ENCODE measurements at places on chromosomes 7 and 10.

- DNase-seq = no peak
Measured at GRCh38 chr7:23017309-23017708, 3.4 kb upstream of the HYCC1 start.

GRCh38 chr10:1874533-1874932 lies 137.2 kb upstream of the ADARB2 start:
- no peak for DNase-seq

- no peak for DNase-seq
Measured at GRCh38 chr7:39199006-39199405, 221.3 kb downstream of the POU6F2 start.

- no peak for DNase-seq
Measured at GRCh38 chr7:133769668-133770067, 357.5 kb upstream of the LRGUK start.

- DNase-seq = no peak
Measured at GRCh38 chr10:93422118-93422517, 60.0 kb downstream of the MYOF start.

DNA sequence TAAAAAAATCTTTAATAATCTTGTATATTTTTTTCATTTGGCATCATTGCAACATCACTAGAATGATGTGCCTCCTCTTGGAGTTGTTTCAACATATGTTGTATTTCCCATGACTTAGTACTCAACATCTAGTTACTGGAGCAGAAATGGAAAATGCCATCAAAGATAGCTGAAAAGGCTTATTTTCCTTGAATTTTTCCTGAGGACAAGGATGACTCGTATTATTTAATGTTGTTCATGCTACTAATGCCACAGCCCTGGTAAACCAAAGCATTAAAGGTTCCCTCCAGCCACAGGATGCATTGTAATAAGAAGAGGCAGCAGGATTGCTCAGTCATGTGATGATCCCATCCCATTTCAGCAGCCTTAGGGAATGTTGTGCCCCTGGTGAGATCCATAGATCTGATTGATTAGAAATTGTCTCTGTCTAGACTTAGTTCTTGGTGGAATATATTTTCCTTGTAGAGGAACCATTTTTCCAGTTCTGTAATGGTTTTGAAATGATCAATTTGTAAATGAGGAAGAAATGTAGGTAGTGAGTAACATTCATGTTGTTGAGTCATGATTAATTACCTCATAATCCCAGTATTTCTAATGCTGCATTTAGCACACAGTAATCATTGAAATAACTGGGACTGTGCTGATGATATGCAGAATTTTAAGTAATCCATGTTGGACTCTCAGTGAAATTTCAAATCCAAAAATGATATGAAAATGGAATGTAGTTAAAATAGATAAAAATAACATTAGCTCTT lies 91.3 kb upstream of the SMIM30 start:
- DNase-seq = no peak

DNA sequence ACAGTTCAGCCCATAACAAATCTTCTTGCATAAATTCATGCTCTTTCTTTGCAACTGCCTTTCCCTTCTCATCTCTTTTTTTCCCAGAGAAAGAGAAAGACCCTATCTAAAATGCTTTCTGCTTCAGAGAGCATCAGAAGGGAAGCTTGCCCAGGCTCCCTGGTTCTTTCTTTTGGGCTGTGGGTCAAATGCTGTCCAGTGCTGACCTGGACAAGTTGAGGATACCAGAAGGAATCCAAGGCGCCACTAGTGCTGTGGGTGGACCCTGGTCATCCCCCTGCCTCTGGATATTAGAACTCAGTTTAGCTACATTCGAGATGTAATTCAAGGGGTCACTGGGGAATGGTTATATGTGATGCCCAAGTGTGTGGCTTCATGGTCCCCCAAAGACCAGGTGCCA lies 411.6 kb downstream of the RPS24 start:
- no peak for DNase-seq

- no peak for DNase-seq
Measured at GRCh38 chr7:64628192-64628591, 37.7 kb upstream of the ZNF107 start.

GRCh38 chr10:4384245-4384644 lies 441.8 kb upstream of the AKR1E2 start:
- no peak for DNase-seq

DNA sequence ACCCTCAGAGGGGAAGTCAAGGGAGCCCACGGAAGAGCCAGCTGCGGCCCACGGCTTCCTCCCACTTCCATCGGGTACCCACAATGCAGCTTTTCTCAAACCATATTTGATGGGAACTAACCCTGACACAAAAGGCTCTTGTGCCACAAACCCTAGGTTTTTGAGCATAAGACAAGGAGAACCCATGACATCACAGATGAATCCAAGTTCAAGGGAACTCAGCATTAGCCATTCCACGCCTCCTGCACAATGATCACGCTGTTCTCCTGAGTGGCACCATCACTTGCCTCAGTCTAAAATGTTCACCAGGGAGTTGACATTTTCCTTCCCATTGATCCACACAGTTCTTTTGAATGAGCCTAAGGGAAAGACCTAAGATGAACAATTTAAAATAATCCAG lies 70.4 kb downstream of the ITIH5 start:
- DNase-seq = no peak

DNA sequence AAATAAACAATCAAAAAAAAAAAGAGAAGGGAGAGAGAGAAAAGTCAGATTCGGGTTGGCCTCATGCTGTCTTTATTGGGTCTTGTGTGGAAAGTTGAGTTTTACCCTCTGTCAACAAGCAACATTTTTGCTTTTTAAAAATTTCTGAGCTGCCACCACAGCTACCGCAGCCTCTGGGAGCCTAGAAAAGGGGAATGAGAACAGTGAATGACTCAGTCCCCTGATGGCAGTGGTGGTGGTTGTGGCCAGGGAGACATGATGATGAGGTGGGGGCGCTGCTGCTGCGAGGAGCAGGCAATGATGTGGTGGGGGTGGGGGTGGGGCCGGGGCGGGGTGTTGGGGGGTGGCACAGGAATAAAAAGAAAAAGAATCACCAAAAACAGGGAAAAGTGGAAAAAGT lies 20.0 kb upstream of the CREB3L2 start:
- DNase-seq = no peak

- no peak for DNase-seq
Measured at GRCh38 chr7:114959931-114960330, 38.0 kb downstream of the MDFIC start.

DNA sequence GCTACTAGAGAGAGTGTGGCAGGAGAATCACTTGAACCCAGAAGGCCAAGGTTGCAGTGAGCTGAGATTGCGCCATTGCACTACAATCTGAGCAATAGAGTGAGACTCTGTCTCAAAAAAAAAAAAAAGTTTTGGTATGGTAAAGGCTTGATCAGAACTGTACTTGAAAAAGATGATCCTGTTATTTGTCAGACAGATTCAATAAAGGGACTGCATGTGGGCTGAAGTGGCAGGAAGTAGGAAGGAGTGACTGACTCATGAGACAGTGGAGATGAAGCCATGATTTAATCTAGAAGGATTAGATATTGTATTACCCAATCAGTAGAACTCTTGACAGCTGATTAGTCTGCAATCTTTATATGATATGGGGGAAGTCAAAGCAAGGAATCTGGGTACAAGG lies 2.7 kb upstream of the TMEM254 start:
- no peak for DNase-seq

GRCh38 chr10:385571-386300 lies 250.5 kb downstream of the ZMYND11 start:
- no peak for DNase-seq

DNA sequence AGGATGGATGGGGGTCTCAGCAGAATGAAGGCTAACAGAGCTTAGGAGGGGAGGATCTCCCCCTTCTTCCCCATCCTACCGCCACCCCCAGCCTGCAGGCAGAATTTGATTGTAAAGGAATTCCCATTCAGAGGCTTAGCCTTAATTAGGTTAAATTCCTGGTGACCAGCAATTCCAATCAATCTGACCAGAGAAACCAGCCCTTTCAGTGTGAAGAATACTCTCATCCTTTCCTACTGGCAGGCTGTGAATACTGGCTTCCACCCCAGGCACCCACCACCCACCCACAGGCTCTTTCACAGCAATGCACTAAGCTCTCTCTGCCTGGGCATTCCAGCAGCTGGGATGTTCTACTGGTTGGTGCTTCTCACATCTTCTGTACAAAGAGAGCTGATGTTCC lies 137.9 kb upstream of the LYZL1 start:
- DNase-seq = no peak

DNA sequence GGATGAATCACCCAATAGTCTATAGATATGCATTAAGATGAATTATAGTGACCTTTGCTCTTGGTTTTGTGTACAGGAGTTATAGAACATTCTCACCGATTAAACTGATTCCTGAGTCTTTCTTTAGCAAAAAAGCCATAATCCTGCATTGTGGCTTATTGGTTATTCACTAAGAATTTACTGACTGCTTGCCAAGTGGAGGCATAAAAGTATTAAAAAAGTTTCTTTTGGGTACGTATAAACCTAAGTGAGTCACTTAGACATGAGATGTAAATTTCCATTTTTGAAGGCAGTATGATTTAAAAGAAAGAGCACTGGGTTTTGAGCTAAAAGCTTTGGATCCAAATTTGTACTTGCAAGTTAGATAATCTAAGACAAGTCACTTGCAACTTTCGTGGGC lies 100.7 kb downstream of the CDK6 start:
- no peak for DNase-seq

GRCh38 chr10:31867646-31868045 lies 61.0 kb downstream of the ARHGAP12 start:
- no peak for DNase-seq

DNA sequence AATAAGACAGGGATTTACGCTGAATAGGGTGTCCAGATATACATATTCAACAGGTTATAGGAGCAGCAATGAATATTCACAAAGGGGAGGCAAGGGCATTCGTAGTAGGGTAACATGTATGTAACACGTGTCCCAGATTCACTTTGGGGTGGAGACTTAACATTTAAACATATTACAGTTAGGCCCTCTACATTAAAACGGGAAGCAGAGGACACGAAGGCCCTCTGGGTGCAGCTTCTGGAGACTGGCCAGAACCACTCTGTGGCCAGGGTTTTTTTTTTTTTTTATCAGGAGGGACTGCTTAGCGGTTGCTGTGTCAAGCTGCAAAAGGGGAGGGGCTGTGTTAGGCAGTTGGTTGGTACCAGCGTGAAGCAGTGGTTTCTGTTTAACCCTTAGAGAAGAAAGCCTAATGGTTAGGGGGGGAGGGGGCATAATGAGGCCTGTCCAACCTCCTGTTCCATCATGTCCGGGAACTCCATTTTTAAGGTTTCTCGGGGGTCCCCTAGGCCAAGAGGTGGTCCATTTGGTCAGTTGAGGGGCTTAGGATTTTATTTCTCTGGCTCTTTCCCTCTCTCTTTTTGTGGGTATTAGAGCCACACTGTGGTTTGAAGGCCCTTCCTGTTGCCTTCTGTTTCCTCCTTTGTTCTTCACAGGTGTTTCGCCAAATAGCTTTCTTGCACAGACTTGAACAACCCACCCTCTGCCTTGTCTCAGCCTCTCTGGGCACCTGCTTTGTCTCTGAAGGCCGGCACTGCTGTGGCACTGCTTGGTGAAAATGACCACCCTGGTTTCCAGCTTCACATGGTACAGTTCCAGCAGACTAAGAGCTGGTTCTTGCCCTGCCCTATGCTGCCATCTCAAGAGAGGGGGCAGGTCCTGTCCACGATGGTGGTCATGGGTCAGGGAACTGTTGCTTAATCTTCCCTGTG lies 26.4 kb downstream of the PRF1 start:
- DNase-seq = no peak

DNA sequence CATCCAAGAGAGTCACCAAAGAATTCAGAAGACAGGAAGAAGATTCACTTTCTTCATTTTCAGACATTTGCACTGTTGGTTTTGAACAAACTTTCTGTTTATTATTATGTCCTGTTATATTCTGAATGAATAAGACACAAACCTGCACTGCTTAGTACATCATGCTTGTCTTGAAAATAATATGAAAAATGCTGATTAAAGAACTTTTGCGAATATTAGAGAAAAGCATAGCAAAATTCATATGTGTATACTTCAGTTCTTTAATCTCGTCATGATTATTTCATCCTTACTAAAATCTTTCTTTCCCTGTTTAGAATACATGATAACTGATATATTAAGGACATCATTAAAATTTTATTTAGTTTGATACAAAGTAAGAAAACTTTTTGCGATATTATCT lies 504.1 kb downstream of the POM121L12 start:
- DNase-seq = no peak

- no peak for DNase-seq
Measured at GRCh38 chr7:2592375-2592865, 33.6 kb downstream of the IQCE start.

GRCh38 chr7:89104748-89105685 lies 309.5 kb upstream of the TEX47 start:
- no peak for DNase-seq

- DNase-seq = no peak
Measured at GRCh38 chr7:7924303-7924702, 44.3 kb upstream of the GLCCI1 start.

GRCh38 chr7:107208563-107208962 lies 39.8 kb downstream of the HBP1 start:
- no peak for DNase-seq

GRCh38 chr10:100371482-100372027 lies 24.5 kb downstream of the SCD start:
- DNase-seq = no peak

GRCh38 chr7:1232103-1232466 lies 587 bp upstream of the UNCX start:
- no peak for DNase-seq

DNA sequence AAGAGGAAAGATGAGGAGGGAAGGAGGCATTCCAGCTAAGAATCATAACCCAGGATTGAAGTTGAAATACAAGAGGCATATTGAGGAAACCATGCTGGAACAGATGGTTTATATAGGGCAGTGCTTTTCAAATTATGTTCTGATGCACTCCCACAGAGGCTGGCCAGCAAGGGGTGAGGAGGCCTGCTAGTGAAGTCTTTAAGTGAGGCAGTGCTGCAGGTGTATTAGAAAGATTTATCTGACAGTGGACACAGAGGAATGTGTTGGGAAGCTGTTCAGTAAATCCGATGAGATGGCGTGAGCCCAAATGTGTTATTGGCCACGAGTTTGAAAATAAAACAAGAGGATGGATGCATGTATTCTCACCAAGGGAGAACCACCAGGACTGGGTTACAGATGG lies 28.6 kb downstream of the REEP3 start:
- DNase-seq = no peak

GRCh38 chr10:13514296-13514695 lies 14.5 kb downstream of the BEND7 start:
- DNase-seq = no peak

GRCh38 chr7:91517201-91517785 lies 253.1 kb downstream of the FZD1 start:
- DNase-seq = no peak

GRCh38 chr7:119711104-119711503 lies 561.9 kb upstream of the KCND2 start:
- no peak for DNase-seq

- no peak for DNase-seq
Measured at GRCh38 chr10:81696609-81697388, 178.2 kb upstream of the NRG3 start.
